Stimulated activated CD4-positive, alpha-beta T cell treated with anti-CD3 and anti-CD28 coated beads, Interleukin-15, amount 100 ng/mL, for 1 hour (primary cell): ENCODE measurements at places on chromosomes 4 and X.

DNA sequence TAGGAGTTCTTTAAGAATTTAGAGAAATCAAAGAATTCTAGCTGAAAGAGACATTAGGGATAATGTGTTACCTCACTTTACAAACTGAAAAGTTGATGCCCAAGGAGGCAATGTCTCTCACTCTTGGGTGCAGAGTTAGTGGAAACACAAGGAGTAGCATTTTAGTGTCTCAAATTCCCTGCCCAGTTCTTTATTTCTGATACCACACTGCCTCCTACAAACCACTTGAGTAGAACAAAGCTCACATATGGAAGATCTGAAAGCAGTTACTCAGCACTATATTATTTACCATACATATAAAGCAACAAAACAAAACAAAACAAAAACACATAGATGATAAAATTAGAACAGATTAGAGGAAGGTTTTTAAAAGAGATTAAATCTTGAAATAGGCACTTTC, 124.2 kb downstream of the REELD1 start:
- DNase-seq, result no peak

- no peak for DNase-seq
Measured at GRCh38 chr4:17665346-17665745, 50.9 kb downstream of the MED28 start.

- no peak for DNase-seq
Measured at GRCh38 chrX:153672531-153673427, 834 bp downstream of the PNCK start.

DNA sequence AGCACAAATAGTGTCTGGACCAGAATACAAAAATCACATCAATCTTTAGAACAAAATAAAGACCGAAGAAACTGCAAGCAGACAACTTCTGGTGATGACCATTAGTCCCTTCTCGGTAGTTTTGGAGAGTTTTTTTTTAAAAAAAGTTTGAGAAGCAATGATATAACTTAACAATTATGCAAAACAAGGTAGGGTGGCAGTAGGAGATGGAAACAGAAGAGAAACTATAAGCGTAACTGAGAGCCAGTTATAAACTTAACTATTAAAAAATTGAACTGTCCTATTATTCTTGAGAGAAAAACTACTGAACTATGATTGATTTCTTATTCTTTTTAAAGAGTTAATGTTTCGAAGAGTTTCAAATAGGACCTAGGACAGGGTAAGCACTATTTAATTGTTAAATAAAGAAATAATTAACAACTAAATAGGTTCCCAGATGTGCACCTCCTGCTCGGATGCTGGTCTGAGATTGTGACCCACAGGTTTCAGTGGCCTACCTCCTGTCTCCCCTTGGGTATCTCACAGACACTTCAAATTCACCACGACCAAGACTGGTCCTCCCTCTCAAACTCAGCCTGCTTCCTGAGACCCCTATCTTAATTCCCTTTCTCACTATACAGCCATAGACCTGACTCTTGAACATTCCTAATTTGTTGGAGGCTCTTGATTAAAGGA, 81.3 kb downstream of the LEF1 start:
- DNase-seq, result no peak

- DNase-seq, result no peak
Measured at GRCh38 chrX:39397561-39398199, 596.4 kb downstream of the MID1IP1 start.

GRCh38 chrX:15988661-15989603, 134.3 kb upstream of the AP1S2 start:
- DNase-seq, result no peak

DNA sequence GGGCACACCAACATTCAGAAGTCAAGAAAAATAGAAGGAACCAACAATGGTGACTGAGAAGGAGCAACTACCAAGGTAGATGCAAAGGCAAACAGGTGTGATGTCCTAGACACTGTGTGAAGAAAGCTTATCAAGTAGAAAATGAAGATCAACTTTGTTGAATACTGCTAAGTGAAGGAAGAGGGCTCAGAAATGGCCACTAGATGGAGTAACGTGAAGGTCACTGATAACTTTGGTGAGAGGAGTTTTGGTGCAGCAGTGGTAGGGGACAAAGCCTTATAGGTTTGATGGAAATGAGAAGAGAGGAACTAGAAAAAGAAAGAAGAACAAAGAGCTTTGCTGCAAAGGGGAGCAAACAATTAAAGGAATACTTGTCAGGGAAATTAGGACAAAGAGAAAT, 23.5 kb downstream of the OTC start:
- DNase-seq, result no peak

DNA sequence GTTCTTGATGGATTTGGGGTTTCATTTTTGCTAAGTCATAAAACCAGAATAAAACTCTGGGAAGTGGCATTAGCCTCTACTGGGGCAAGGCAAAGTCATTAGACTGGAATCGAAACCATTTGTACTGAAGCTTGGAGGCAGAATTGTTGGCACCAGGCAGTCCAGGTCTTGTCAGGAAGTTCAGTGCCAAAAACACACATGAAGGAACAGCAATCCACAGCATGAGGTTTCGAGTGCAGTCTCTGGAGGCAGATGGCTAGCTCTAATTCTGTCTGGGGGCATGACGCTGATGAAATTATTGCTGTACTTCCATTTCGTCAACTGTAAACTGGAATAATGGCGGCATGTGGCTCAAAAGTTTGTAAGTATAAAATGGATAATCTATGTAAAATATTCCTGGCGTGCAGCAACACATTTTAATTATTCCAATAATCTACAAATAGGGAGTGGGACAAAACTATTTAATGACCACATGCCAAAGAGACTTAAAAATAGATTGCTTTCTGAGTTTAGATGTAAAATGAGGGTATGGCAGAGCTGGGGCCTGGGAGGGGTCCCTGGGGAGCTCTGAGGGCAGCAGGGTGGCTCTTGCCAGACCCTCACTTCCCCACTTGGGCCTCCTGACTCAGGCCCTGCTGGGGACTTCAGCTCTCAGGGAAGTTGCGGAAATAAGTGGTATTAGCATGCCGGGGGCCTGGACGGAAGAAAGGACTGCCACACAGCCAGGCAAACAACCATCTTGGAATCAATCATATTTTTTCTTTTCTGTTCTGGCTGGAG, 18.8 kb upstream of the CENPU start:
- DNase-seq, result no peak

GRCh38 chr4:185916683-185917082, 104.7 kb upstream of the SORBS2 start:
- no peak for DNase-seq

GRCh38 chrX:23515028-23515427, 152.3 kb upstream of the PRDX4 start:
- DNase-seq, result no peak

DNA sequence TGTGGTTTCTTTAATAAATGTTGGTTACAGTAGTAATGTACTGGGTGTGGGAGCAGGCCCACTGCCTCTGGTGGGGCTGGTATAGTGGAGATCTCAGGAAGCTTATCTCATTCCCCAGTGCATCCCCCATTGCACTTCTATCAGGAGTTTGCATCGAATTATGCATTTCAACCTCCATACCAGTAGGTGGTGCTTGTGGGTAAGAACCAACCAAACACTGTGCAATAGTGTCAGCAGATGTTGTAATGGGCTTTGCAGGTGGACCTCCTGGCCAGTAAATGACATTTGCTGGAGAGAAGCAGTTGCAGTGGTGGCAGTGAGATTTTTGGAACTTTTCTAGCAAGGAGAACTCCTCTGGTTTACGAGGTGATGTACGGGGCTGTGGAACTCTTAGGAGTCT, 150.6 kb downstream of the POU3F4 start:
- no peak for DNase-seq

- no peak for DNase-seq
Measured at GRCh38 chr4:108384544-108384943, 215.8 kb upstream of the LEF1 start.

GRCh38 chr4:94442251-94442650, 9.5 kb upstream of the PDLIM5 start:
- no peak for DNase-seq

DNA sequence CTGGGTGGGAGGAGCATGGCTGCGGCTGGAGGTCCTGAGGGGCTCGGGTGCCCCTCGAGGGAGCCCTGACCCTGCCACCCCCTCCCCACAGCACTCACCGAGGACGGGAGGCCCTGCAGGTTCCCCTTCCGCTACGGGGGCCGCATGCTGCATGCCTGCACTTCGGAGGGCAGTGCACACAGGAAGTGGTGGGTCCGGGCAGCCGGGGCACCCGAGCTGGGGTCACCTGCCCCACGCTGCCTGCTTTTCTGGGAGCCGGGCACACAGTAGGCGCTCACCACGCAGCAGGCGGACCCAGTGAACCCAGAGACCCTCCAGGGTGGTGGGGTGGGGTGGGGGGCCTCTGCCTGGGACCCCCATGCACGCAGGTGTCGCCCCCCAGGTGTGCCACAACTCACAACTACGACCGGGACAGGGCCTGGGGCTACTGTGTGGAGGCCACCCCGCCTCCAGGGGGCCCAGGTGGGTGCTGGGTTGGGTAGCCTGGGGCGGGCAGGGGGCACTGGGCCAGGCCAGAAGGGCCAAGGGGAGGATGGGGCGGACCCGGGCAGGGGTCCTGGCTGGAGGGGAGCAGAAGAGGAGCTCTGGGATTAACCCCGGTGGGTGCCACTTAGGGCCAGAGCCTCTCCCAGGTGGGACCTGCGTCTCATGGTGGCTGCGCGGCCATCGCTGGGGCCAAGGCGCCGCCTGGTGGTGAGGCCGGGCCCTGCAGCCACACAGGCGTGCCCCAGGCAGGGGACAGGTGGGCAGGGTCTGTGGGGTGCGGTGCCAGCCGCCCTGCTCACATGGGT, 1.4 kb downstream of the HGFAC start:
- DNase-seq, result peak; percentile 31

GRCh38 chr4:38559374-38559773, 104.6 kb upstream of the KLF3 start:
- no peak for DNase-seq

DNA sequence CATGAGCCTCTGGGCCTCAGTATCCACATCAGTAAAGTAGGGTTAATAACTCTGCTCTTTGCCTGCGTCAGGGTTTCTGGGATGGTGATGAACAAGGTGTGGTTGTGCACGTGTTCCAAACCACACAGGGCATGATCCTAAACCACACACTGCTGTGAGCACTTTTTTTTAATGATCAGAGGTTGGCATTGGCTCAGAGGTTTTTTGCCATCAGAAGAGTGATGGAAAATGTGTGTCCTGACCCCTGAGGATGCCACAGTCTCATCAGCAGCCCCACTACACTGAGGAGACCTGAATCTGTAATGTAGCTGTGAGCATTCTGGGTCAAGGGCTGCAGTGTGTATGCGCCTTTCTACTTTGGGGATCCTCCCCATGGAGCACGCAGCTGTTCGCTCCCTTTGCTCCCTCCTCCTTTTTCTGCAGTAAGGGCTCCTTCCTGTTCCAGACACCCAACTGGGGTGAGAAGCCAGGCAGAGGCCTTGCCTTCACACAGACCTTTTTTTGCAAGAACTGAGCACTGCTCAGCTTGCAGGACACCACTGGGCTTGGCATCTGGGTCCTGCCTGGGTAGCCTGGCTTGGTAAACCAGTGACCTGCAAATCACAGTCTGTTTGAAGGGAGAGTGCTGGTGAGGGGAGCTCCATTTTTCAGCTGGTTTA, 87.5 kb downstream of the MAMLD1 start:
- no peak for DNase-seq

DNA sequence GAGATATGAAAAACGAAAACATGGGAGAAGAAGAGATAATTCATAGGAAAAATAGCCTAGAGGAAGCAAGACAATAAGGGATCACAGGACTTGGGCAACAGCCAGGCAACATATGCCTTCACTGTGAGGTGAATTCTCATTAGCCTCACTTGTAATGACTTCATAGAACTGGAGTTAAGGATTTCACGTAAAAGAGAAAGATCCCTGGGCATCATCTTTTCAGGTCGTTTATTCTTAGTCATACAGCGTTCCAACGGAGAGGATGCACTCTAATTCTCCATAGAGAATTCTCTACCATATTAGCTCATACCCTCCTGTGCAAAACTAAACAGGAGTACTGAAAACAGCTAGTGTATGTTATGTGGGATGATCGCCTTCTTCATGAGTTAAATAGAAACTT, 1.4 kb downstream of the PRKG2 start:
- DNase-seq, result no peak

DNA sequence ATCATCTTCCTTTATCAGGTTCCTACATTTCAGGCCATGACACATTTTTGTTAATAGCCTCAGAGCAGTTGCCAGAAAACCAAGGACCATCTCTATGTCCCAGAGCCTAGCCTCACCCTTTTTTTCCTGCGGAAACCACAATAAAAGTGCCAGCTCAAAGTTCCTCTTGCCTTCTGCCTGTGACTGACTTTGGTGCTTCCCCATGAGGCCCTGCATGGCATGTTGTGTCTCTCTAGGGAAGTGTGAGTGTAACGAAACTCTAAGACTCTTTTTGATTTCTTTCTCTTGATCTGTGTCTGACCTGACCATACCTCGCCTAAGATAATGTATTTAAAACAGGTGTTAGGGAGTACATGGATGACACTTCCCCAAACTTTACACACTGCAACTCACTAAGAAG, 642.3 kb upstream of the BOD1L1 start:
- DNase-seq, result no peak

- no peak for DNase-seq
Measured at GRCh38 chrX:76802708-76803107, 375.2 kb downstream of the MAGEE1 start.

DNA sequence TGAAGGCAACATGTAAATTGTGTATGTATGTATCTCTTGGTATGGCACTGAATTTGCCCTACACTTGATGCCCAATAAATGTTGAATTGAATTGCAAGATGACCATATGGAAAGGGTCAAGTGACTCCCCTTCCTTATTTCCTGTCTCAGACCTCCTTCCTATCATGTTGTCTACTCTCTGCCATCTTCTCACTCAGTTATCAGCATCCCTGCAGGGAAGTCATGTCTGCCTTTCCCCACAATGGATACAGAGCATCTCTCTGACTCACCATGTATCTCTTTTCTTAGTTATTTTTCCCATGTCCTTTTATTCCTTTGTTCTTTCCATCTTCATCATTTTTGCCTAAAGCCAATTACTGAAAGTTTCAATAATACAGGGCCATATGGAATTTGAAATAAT, 22.5 kb downstream of the BMX start:
- DNase-seq, result no peak

GRCh38 chr4:82780752-82781231, 17.8 kb downstream of the SCD5 start:
- no peak for DNase-seq

DNA sequence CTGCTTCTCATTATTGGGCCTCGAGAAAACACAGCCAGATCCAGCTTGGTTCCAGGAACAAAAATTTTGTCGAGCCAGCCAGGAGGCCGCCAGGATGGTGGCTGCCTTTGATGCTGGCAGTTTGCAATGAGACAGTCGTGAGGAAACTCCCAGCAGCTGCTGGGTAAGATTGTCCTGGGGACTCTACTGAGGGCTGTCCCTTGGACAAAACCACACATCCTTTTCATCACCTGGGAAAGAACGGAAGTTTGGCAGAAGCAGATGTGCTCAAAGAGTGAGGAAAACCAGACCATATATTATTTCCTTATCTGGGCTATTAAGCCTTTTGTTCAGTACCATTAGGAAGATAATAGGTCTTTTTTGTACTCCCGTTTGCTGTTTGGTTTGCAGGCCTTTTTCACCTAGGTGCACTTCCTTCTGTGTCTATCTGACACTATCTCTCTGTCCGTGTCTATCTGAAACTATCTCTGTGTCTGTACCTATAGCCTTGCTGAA, 13.4 kb upstream of the PAPSS1 start:
- no peak for DNase-seq

GRCh38 chr4:54254915-54255246, 25.8 kb downstream of the PDGFRA start:
- no peak for DNase-seq

GRCh38 chr4:153497988-153498967, 32.1 kb downstream of the TMEM131L start:
- no peak for DNase-seq
